ENCODE measurements at places on chromosomes 1 and 21.

DNA sequence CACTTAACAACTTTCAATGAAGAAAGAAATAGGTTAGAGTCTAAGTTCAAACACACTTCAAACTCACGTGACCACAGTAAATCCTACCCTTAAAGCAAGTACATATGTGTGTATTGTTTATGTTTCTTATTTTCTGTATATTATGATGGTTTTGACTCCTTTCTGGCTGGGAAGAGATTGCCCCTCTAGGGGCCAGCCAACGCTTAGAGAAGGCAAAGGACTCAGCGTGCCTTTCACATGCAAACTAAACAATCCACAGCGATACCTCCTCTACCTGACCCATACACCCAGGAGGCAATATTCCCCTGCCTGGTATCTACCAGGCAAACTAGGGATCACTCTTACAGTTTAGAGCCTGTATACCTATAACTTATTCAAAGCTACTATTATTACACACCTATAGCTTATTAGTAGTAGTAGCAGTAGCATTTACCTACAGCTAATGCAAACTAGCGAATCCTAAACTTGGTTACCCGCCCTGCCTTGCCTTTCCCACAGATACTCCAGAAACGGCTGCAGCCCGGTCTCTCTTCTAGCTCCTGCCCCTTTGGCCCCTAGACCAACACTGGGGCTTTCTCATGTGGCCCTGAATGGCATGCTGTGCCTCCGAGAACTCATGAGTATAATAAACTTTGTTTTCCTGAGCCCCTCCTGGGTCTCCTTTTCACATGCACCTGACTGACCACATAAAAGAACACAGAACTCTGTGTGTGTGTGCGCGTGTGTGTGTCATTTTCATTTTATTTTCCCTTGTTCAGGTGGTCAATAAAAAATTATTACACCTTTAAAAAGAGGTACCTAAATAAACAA, 14.0 kb downstream of the NRIP1 start:
- no peak for DNase-seq

GRCh38 chr1:235679005-235679404, 29.4 kb upstream of the GNG4 start:
- DNase-seq: no peak

DNA sequence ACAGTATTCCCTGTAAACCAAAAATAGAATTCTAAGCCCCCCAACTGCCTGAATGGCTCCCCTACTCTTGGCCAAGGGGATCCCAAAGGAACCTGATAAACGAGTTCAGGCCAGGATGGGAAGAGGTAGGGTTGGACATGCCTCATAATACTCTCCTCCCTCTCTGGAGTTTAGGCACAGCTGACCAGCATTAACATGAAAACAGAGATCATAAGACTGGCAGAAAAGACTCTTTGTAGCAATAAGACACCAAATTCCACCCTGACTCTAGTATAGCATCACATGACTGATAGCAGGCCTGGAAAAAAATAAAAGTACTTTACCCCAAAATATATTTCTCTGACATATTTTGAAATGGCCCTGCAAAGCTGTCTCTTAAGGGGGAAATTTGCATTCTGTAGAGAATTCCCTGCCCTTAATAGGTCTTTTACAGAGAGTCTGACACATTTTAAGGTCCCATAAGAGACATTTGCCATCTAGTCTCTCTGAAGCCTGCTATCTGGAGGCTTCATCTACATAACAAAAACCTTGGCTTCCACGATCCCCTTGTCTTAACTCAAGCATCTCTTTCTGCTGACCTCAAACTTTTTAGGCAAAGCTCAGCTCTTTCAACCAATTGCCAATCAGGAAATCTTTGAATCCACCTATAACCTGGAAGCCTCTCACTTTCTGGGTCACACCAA, 55.9 kb downstream of the SIK1 start:
- no peak for DNase-seq

GRCh38 chr1:172630056-172630818, 28.7 kb upstream of the FASLG start:
- no peak for DNase-seq

All from activated T-cell treated with anti-CD3 and anti-CD28 coated beads, Interleukin-2, amount 50 U/mL, for 1 hour (primary cell).